Subcutaneous preadipocyte (primary cell): ENCODE measurements at places on chromosomes 7 and 10. TPM values are rescaled to one million over a fixed set of nuclear protein-coding genes. Genes with fewer than 3 reads are reported as not detected.

POLR2J2 gene
- 2.6 and 8.0 TPM in 2 replicates for total RNA-seq

BHLHA15 gene
- 0.39 TPM in 1 of 2 replicates, not detected in the other for total RNA-seq

GSTO2 gene
- total RNA-seq: 0.73 and 0.98 TPM in 2 replicates

CALHM1 gene
- not detected in 2 replicates for total RNA-seq
